ENCODE measurements at places on chromosomes 4 and X. TPM values are rescaled to one million over a fixed set of nuclear protein-coding genes. Genes with fewer than 3 reads are reported as not detected.

Gene CORIN
- total RNA-seq = not detected

Gene GRXCR1
- total RNA-seq = not detected

Gene GPRASP2
- 5.4 TPM for total RNA-seq

Gene GLRA3
- total RNA-seq = not detected

Gene USP53
- total RNA-seq = 6.6 TPM

Gene RRAGB
- 14.8 TPM for total RNA-seq
